ENCODE measurements at places on chromosomes 7 and 10.
A peak's percentile ranks its signal among the peaks of the same experiment; 100 is the strongest.

- no peak overlapping the region for H3K27ac ChIP-seq
- no peaks in the 10 kb centered on the region for H3K27me3 ChIP-seq
- no peak for DNase-seq
- H3K4me3 ChIP-seq = no peak overlapping the region
Observed at GRCh38 chr10:87670586-87670985, 10.9 kb downstream of the PAPSS2 start.

- H3K4me1 ChIP-seq = peaks cover 22% of the 10 kb centered on the region
- no peaks in the 10 kb centered on the region for H3K36me3 ChIP-seq
- no peak overlapping the region for H3K27ac ChIP-seq
- H3K4me3 ChIP-seq = no peak overlapping the region
- H3K27me3 ChIP-seq = no peaks in the 10 kb centered on the region
- no peak for DNase-seq
Observed at GRCh38 chr7:103637726-103638125, 191.7 kb upstream of the SLC26A5 start.

GRCh38 chr10:125823663-125824251 is 411 bp downstream of the BCCIP start:
- no peaks in the 10 kb centered on the region for H3K27me3 ChIP-seq
- H3K4me3 ChIP-seq = peak overlapping the region; percentile 99
- DNase-seq = no peak
- peak overlapping the region; percentile 99 for H3K27ac ChIP-seq

DNA sequence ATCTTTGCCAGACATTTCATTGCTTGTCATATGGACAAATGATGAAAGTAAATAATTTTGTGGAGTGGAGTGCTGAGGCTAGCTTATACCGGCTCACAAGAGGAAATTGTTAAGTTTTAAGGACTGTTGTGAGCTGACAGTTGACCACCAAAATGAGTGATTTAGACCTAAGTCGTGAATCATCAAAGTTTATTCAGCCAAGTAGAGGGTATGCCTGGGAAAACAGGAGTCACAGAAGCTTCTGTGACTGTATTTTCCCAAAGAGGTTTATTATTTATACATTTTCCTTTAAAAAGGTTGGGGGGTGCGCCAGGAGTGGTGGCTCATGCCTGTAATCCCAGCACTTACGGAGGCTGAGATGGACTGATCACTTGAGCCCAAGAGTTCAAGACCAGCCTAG is 21.8 kb downstream of the MRPS24 start:
- peaks cover 4% of the 10 kb centered on the region for H3K4me1 ChIP-seq
- H3K27ac ChIP-seq = no peak overlapping the region
- DNase-seq = no peak
- H3K36me3 ChIP-seq = no peaks in the 10 kb centered on the region
- no peak overlapping the region for H3K4me3 ChIP-seq

GRCh38 chr7:158073845-158074840 is 513.5 kb downstream of the PTPRN2 start:
- H3K27me3 ChIP-seq = no peaks in the 10 kb centered on the region
- no peak for DNase-seq
- no peaks in the 10 kb centered on the region for H3K4me1 ChIP-seq
- no peak overlapping the region for H3K4me3 ChIP-seq
- no peaks in the 10 kb centered on the region for H3K36me3 ChIP-seq

GRCh38 chr10:48835781-48836180 is 103.9 kb downstream of the LRRC18 start:
- no peak overlapping the region for H3K4me3 ChIP-seq
- no peaks in the 10 kb centered on the region for H3K4me1 ChIP-seq
- H3K36me3 ChIP-seq = no peaks in the 10 kb centered on the region
- no peak overlapping the region for H3K27ac ChIP-seq

DNA sequence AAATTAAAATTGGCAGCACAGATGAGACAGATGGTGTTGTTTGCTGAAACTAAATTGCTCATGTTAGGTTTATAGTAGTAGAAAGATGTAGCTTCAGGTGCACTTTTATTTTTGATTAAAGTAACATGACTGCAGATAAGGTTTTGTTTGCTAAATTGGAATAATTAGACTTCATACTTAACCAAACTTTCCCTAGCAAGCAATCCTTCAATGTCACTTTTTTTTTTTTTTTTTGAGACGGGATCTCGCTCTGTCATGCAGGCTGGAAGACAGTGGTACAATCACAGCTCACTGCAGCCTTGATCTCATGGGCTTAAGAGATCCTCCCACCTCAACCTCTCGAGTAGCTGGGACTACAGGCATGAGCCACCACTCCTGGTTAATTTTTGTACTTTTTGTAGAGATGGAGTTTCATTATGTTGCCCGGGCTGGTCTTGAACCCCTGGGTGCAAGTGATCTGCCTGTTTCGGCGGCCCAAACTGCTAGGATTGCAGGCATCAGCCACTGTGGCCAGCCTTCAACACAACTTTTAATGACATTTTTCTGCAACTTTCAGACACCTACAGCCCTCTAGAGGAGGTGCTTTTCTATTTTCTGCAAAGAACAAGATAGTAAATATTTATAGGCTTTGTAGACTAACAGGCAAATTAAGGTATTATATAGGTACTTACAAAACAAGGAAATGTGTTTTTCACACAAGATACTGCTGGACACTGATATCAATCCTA is 84.8 kb upstream of the CCNY start:
- H3K4me3 ChIP-seq = no peak overlapping the region
- H3K36me3 ChIP-seq = no peaks in the 10 kb centered on the region
- no peaks in the 10 kb centered on the region for H3K4me1 ChIP-seq
- H3K27ac ChIP-seq = no peak overlapping the region

DNA sequence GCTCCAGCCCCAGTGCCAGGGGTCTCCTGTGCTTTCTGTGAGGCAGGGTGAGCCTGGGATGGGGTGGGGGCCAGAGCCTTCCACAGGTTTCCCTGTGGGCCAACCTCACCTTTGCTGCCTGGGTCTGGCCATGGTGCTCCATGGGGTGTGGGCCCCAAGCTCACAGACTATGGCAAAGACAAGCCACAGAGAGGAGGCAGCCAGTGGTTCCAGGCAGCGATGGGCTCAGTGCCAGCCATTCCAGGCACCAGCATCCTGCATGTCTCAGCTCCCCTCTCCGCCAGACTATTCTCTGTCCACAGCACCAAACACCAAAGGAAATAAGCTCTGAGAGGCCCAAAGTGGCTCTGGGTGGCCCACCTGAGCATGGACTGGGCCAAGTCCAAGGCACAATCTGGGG is 133.5 kb downstream of the PTPN20 start:
- DNase-seq = no peak
- no peaks in the 10 kb centered on the region for H3K4me1 ChIP-seq
- H3K27ac ChIP-seq = no peak overlapping the region
- peaks cover 3% of the 10 kb centered on the region for H3K27me3 ChIP-seq
- no peak overlapping the region for H3K4me3 ChIP-seq
- H3K36me3 ChIP-seq = no peaks in the 10 kb centered on the region

DNA sequence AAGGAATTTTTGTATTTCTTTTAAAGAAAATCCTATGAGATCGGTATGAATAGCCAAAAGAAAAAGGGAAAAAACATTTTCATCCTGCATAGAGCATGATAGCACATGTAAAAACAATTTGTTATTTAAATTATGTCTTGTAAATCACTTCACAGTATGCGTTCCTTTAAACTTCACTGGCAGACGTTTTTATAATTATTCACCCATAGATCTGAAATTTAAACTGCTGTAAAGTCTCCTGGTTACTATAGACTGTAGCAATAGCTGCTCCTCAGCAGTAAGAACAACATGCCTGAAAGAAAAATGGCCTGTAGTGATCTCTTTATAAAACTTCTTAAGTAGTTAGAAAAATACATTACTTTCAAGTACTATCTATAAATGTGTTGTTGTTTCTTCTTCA is 26.5 kb downstream of the CAPZA2 start:
- H3K4me1 ChIP-seq = no peaks in the 10 kb centered on the region
- no peak overlapping the region for H3K27ac ChIP-seq
- H3K4me3 ChIP-seq = no peak overlapping the region
- no peak for DNase-seq
- peaks cover 8% of the 10 kb centered on the region for H3K36me3 ChIP-seq

DNA sequence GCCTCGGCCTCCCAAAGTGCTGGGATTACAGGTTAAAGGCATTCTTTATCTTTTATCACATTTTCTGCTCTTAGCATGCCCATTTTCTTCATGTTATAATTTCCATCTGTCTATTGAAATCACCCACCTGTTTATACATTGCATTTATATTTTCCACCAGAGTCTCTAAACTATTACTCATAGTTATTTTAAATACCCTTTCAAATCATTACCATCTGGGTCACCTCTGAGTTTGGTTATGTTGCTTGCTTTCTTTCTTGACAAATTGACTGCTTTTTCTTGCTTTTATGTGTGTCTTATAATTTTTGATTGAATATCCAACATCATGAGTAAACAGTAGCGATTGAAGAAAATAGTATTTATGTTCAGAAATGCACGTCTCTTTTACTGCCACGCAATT is 71.4 kb downstream of the TMEM270 start:
- H3K4me3 ChIP-seq = no peak overlapping the region
- H3K36me3 ChIP-seq = no peaks in the 10 kb centered on the region
- no peaks in the 10 kb centered on the region for H3K4me1 ChIP-seq
- no peak for DNase-seq
- H3K27me3 ChIP-seq = no peaks in the 10 kb centered on the region

DNA sequence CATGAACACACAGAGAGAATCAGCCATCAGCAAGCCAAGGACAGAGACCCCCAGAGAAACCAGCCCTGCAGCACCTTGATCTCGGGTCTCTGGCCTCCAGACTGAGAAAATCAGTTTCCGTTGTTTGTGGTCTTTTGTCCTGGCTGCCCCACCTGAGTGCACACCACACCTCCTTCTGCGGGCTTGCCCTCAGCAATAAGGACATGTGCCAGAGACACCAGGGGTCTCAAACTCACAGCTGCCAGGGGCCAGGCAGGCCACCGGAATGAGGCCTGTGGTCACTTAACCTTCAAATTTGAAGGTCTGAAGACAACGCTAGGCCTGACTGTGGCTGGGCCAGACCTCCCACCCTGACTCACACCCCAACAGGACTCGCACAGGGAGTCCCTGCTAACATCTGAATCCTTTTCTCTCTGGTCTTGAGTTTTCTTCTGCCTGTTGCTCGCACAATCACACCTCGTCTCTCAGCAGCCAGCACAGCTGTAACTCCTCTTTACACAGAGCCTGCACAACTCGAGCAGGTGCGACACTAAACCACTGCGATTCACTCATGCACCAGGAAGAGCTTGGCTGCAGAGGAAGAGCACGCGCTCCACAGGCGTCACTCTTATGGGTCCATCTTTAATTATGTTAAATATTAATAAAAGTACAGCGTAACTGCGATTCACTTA is 86.2 kb downstream of the CHST15 start:
- no peaks in the 10 kb centered on the region for H3K4me1 ChIP-seq
- no peak for DNase-seq
- H3K36me3 ChIP-seq = peaks cover 29% of the 10 kb centered on the region
- H3K27ac ChIP-seq = no peak overlapping the region

- H3K27me3 ChIP-seq = no peaks in the 10 kb centered on the region
- H3K36me3 ChIP-seq = no peaks in the 10 kb centered on the region
- peak; percentile 97 for DNase-seq
- peaks cover 31% of the 10 kb centered on the region for H3K4me1 ChIP-seq
- H3K27ac ChIP-seq = peak overlapping the region; percentile 69
Observed at GRCh38 chr10:5466451-5467206, 32.7 kb downstream of the CALML5 start.

DNA sequence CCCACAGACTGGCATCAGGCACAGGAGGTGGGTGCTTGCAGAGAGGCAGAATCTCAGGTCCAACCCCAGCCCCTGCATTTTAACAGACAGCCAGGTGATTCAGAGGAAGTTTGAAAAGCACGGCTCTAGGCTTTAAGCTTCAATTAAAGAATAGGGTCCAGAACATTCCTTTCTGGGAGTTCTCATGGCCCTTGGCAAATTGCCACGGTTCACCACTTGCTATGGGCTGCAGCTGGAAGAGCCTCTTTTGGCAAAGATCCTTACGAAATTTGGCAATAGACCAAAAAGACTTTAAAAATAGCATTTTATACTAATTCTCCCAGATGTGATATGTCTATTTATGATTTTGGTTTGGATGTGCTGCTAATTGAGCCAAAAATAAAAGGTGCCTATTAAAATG is 148.1 kb downstream of the ITGA8 start:
- DNase-seq = no peak
- H3K36me3 ChIP-seq = no peaks in the 10 kb centered on the region
- no peak overlapping the region for H3K27ac ChIP-seq
- no peaks in the 10 kb centered on the region for H3K27me3 ChIP-seq
- no peaks in the 10 kb centered on the region for H3K4me1 ChIP-seq

GRCh38 chr10:71023704-71024283 is 135.4 kb upstream of the PCBD1 start:
- H3K36me3 ChIP-seq = no peaks in the 10 kb centered on the region
- no peaks in the 10 kb centered on the region for H3K4me1 ChIP-seq
- H3K27me3 ChIP-seq = no peaks in the 10 kb centered on the region

- no peaks in the 10 kb centered on the region for H3K36me3 ChIP-seq
- peaks cover 8% of the 10 kb centered on the region for H3K4me1 ChIP-seq
- peaks cover 4% of the 10 kb centered on the region for H3K27me3 ChIP-seq
- H3K27ac ChIP-seq = no peak overlapping the region
- H3K4me3 ChIP-seq = no peak overlapping the region
- no peak for DNase-seq
Observed at GRCh38 chr10:124239134-124239533, 145.7 kb upstream of the CHST15 start.

- no peaks in the 10 kb centered on the region for H3K4me1 ChIP-seq
- H3K27me3 ChIP-seq = no peaks in the 10 kb centered on the region
- no peak overlapping the region for H3K4me3 ChIP-seq
- H3K27ac ChIP-seq = no peak overlapping the region
- DNase-seq = no peak
Observed at GRCh38 chr10:93921338-93921737, 27.6 kb downstream of the SLC35G1 start.

GRCh38 chr7:96212474-96212873 is 109.4 kb downstream of the SLC25A13 start:
- no peaks in the 10 kb centered on the region for H3K27me3 ChIP-seq
- no peaks in the 10 kb centered on the region for H3K36me3 ChIP-seq
- DNase-seq = no peak
- H3K27ac ChIP-seq = no peak overlapping the region
- no peak overlapping the region for H3K4me3 ChIP-seq

DNA sequence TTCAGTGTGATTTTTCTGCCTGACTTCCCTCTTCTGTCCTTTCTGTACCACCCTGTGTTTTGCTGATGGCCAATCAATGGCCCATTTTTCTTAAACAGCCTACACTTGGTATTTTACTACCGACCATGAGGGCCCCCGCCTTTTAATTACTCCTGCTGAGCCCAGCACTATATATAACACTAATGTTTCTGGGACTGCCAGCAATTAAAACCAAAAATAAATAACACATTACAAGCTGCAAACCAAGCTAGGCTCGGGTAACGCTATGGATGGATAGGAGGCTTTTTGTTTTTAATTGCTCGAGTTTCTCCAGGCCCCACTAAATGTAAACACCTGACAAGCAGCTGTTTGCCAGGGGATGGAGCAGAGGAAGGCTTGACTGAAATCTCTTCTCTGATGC is 915.4 kb upstream of the AUTS2 start:
- no peak overlapping the region for H3K4me3 ChIP-seq
- no peak for DNase-seq
- H3K27ac ChIP-seq = no peak overlapping the region

- DNase-seq = no peak
- H3K27ac ChIP-seq = no peak overlapping the region
- no peak overlapping the region for H3K4me3 ChIP-seq
- H3K4me1 ChIP-seq = peaks cover 12% of the 10 kb centered on the region
- H3K36me3 ChIP-seq = no peaks in the 10 kb centered on the region
Observed at GRCh38 chr7:102055181-102055976, 231.3 kb upstream of the SH2B2 start.

GRCh38 chr10:53122281-53122680 is 349.7 kb upstream of the MBL2 start:
- H3K4me3 ChIP-seq = no peak overlapping the region
- H3K36me3 ChIP-seq = no peaks in the 10 kb centered on the region
- no peak overlapping the region for H3K27ac ChIP-seq
- no peaks in the 10 kb centered on the region for H3K4me1 ChIP-seq

All from keratinocyte (primary cell).